ENCODE measurements at places on chromosomes 1 and 21.
A peak's percentile ranks its signal among the peaks of the same experiment; 100 is the strongest.

DNA sequence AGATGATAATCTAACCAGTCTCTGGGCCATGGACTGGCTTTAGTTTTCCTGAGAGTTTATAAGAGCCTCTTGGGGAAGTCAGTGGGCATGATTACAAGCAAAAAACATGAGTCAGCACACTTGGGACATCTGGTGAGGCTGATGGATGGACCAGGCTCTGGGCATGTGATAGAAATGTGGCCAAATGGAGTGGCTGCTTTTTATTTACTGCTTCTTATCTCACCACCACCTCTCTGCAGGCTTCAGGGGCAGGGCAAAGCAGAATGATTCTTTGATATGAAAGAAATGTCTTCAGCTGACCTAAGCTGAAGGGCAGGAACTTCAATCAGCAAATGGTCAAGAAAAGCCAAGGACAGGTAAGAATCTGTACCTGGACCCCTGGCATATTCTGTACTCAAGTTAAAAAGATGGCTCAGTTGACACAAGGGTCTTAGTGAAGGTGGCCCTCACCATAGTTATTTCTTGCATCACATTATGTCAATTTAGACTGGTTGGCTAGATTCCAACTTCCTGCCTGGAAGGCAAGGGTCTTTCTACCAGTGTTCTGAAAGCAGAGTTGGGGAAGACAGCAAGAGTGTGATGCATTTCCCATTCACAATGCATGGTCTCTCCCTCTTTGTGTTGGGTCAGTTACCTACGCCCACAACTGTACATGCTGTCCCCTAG, 162.8 kb downstream of the FASLG start:
- DNase-seq: peak; percentile 34

- DNase-seq: no peak
Observed at GRCh38 chr1:234851450-234852438, 241.8 kb upstream of the IRF2BP2 start.

GRCh38 chr1:93605026-93605568, 76.5 kb downstream of the BCAR3 start:
- DNase-seq: no peak

- no peak for DNase-seq
Observed at GRCh38 chr1:93353286-93353685, 7.6 kb downstream of the DR1 start.

- no peak for DNase-seq
Observed at GRCh38 chr1:234398849-234399381, 25.7 kb downstream of the COA6 start.

DNA sequence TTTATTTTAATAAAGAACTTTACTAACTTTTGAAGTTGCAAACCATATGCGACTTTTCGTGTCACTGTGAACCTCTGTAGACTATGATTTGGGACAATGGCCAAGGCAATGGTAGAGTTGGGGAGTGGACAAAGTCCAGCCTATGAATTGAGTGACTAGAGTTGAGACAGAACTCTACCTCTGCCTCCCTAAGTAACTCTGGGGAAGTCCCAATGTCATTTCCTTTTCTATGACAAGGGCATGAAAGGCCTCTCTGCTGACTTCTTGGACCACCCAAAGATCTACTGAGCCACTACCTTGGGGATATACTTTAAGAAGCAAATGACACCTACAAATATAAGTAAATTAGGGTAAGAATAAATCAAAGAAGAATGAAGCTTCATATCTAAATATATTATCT, 19.3 kb downstream of the BEND5 start:
- DNase-seq: no peak

GRCh38 chr1:159970932-159971342, 16.9 kb upstream of the SLAMF9 start:
- peak; percentile 57 for DNase-seq

GRCh38 chr1:67773462-67773861, 59.8 kb downstream of the GNG12 start:
- no peak for DNase-seq

DNA sequence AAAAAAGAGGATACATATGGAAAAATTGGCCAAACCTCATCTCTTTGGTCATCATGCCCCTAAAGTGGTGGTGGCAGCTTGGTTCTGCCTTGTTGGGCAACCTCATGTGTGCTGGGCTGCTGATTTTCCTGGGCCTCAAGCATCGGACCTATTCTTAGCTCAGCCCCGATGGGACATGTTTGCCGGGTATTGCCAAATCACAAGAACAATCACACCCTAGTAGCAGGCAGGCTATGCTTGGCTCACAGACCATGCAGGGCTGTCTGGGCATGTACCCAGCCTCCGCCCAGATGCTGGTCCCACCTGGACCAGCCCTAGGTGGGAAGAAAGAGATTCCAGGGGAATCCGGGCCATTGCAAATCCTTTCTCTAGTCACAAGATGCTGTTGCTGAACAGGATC, 189.4 kb upstream of the FGGY start:
- no peak for DNase-seq

- no peak for DNase-seq
Observed at GRCh38 chr1:214124281-214124805, 136.6 kb downstream of the PROX1 start.

GRCh38 chr1:65104854-65105534, 43.0 kb upstream of the AK4 start:
- DNase-seq: no peak

DNA sequence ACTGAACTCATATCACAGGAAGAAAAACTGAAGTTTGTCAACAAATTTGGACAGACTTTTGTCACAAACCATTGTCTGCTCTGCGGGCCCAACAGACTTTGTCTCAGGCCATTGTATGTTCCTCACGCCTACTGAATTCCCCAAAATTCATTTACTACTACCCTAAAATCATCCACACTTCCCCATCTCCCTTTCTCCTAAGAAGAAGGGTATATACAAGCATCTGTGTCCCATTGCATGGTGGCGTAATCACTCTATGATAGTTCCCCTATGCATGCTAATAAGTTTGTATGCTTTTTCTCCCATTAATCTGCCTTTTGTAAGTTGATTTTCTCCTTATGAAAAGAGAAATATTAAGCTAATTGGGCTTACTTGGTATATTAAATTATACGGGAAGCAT, 54.9 kb upstream of the ATF3 start:
- no peak for DNase-seq

- DNase-seq: peak; percentile 62
Observed at GRCh38 chr1:119686661-119687060, 25.1 kb upstream of the PHGDH start.

DNA sequence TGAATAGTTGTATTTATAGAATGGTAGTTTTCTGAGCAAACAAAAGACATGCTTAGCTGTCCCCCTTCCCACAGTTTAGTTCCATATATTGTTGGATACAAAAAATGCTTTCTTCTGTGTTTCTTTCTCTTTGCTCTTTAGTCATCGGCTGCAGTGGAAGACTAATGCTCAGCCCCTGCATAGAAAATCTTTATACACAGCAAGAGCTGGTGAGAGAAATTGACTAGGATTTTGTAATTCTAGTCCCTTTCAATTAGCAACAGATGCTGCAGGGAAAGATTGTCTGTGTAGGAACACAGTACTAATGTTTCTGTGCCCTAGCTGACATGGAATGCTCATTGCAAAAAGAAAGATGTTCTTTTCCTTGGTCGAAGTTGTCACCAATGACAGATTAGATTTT, 200.9 kb downstream of the RPS6KC1 start:
- DNase-seq: no peak

DNA sequence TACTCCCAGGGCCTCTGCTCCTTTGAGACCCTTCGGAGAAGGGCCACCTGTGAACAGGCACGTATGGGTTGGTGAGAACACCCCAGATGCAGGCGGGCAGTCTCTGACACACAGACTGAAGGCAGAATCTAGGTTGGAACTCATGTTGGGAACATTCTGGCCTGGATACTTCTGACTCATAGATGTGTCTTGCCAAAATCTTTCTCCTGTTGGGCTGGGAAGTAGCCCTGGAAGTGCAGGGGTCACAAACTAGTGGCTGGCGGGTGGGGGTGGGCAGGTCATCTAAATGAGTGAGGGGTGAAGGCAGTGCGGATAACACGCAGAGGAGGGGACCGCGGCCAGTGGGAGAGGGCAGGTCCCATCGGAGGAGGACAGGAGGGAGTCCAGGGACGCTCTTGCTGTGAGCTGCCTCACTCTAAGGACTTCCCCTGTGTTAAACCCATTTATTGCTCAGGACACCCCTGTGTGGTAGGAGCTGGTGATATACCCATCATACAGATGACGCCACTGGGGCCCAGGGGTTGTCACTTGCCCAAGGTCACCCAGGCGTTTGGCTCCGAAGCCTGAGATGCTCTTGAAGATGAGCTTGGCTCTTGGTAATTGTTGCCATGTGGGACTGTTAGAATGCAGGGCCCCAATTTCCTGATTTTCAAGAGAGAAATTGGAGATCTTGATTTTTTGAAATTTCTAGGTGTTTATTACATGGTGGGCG, 181.0 kb downstream of the PTPRU start:
- no peak for DNase-seq

DNA sequence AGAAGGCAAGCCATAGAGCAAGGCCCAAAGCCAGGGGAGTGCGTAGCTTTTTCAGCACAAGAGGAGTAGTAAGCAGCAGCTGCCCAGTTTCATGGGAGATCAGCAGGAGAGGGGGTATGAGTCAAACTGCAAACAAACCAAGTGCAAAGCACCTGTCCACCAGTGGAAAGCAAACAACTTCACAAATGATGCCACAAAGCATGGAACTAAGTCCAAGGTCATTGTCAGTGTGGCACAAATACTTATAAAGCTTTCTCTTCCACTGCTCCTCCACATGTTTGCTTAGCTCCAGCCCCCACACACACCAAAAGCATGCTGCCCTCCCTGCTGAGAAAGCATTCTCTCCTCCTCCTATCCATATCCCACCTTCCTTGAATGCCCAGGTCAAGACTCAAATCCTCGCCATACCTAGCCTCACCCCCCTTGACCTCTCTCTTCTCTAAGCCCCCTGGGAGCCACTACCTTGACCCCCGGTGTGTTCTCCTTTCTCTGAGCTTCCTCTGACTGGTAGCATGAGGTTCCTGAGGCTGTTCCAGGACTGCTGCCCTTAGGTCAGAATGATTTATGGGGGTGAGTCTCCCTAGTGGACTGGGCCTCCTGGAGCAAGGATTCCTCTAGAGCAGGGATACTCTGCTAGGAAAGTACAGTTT, 70.4 kb downstream of the DMAP1 start:
- peak; percentile 99 for DNase-seq

GRCh38 chr21:31449921-31450535, 106.0 kb upstream of the TIAM1 start:
- DNase-seq: no peak

- no peak for DNase-seq
Observed at GRCh38 chr1:164562061-164562460, 3.1 kb downstream of the PBX1 start.

GRCh38 chr1:167503626-167504466, 14.5 kb downstream of the CD247 start:
- DNase-seq: no peak

DNA sequence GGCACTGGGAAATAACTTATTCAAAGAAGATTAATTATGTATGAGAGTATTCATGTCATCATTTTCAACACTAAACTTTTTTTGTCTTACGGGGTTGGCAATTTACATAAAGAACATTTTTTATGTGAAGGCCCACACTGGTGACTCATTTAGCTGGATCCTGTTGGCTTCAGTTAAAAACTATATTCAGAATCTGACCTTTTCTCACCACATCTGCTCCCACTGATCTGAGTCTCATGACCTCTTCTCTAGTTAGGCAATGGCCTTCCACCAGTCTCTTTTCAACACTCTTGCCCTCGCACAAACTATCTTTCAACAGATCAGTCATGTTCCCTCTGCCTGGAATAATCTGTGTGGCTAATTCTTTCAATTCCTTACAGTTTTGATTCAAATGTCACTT, 53.4 kb downstream of the TMPRSS15 start:
- DNase-seq: no peak

DNA sequence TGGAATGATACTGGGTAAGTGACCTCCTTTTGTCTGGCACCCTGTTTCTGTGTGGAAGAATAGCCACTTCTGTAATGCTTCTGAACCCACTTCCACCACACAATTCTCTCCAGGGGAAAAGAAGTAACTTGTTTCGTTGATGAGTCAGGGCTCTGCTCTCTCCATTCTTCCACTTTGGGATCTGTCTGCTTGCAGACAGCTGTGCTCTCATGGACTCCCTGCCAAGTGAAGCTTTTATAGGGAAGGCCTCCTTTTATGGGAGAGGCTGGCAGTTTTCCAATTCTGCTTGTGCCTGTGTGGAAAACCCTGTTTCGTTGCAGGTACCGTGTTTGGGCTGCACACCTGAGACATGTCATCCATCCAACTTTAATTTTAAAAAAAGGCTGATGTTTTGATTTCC, 130.7 kb downstream of the GIPC2 start:
- peak; percentile 31 for DNase-seq

GRCh38 chr1:19006000-19006399, 49.5 kb upstream of the IFFO2 start:
- DNase-seq: no peak
